B cell (primary cell): ENCODE measurements at places on chromosomes 5 and 9. TPM values are rescaled to one million over a fixed set of nuclear protein-coding genes. Genes with fewer than 3 reads are reported as not detected.

Gene INSYN2B
- not detected in 2 replicates for polyA plus RNA-seq

Gene CDC25C
- polyA plus RNA-seq = 0.03 TPM in 1 of 2 replicates, not detected in the other

- H3K4me1 ChIP-seq = no peaks in the 10 kb centered on the region
- H3K27me3 ChIP-seq = no peaks in the 10 kb centered on the region
- H3K4me3 ChIP-seq = no peak overlapping the region
- H3K27ac ChIP-seq = no peak overlapping the region
Observed at GRCh38 chr9:16316456-16316855, 554.0 kb downstream of the BNC2 start.

- no peaks in the 10 kb centered on the region for H3K27me3 ChIP-seq
- H3K4me3 ChIP-seq = no peak overlapping the region
- no peak for DNase-seq
- H3K36me3 ChIP-seq = no peaks in the 10 kb centered on the region
- H3K27ac ChIP-seq = no peak overlapping the region
Observed at GRCh38 chr9:70031141-70031545, 12.5 kb upstream of the MAMDC2 start.

GRCh38 chr5:3411363-3411762 lies 184.3 kb upstream of the IRX1 start:
- no peaks in the 10 kb centered on the region for H3K36me3 ChIP-seq
- no peak overlapping the region for H3K27ac ChIP-seq
- H3K4me1 ChIP-seq = no peaks in the 10 kb centered on the region
- no peaks in the 10 kb centered on the region for H3K27me3 ChIP-seq

DNA sequence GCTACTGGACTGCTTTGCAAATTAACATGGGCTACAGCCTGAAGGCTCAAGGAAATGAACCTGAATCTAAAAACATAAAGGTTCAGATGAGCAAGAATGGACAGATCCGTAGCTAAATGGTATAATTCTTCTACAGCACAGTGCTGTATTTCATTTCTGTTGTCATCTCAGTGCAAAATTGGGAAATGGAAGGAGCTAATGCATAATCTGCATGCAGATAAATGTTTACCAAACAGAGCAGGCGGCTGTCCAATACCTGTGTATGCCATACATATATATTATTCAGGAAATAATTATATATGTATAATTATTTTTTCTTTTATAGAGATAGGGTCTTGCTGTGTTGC lies 4.3 kb upstream of the HSPA9 start:
- no peak for DNase-seq
- H3K27me3 ChIP-seq = no peaks in the 10 kb centered on the region
- no peaks in the 10 kb centered on the region for H3K36me3 ChIP-seq
- H3K27ac ChIP-seq = no peak overlapping the region
